Anterior cingulate cortex (tissue), 58 donors: ENCODE measurements at places on chromosomes 16 and 17.

- peak; percentile 53 for DNase-seq
Observed at GRCh38 chr17:68290955-68291835, at the start of the genes ARSG and SLC16A6. ARSG (plus strand) TSS chr17:68291495; CDS start chr17:68307494, 15,999 bp downstream. SLC16A6 (minus strand) TSS chr17:68291127; CDS start chr17:68278320, 12,807 bp downstream.

- no peak for DNase-seq
Observed at GRCh38 chr16:55285586-55285985, 38.4 kb upstream of the IRX6 start.

DNA sequence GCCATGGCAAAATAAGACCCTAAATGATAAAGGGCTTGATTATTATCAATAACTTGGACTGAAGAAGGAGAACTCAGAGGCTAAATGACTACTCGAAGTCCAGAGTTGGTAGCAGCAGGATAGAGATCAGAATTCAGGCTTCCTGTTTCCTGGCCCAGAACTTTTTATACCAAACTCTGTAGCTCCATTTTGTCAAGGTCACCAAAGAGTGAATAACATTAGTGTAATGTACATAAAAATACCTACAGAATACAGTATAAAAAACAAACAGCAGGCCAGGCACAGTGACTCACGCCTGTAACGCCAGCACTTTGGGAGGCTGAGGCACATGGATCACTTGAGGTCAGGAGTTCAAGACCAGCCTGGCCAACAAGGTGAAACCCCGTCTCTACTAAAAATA lies 79.0 kb downstream of the ARHGAP17 start:
- DNase-seq = no peak

GRCh38 chr17:27733773-27734172 lies 66.6 kb downstream of the NOS2 start:
- DNase-seq = no peak

DNA sequence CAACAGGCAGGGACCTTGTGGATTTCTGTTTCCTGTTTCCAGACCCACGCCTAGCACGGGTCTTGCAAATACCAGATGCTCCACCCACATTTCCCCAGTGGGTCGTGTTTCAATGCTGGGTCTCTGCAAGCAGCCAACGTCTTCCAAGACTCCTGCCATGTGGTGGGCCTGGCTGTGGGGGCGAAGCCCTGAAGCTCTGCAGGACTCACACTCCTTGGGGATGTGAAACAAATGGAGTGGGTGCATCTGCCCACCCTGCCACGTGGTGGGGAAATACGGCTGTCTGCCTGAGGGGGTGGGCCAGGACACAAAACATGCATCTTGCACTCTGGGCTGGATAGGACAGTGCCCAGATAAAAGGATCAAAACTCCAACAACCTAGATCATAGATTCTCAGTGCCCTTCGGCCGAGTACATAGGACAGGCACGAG lies 32.6 kb downstream of the FA2H start:
- DNase-seq = no peak

DNA sequence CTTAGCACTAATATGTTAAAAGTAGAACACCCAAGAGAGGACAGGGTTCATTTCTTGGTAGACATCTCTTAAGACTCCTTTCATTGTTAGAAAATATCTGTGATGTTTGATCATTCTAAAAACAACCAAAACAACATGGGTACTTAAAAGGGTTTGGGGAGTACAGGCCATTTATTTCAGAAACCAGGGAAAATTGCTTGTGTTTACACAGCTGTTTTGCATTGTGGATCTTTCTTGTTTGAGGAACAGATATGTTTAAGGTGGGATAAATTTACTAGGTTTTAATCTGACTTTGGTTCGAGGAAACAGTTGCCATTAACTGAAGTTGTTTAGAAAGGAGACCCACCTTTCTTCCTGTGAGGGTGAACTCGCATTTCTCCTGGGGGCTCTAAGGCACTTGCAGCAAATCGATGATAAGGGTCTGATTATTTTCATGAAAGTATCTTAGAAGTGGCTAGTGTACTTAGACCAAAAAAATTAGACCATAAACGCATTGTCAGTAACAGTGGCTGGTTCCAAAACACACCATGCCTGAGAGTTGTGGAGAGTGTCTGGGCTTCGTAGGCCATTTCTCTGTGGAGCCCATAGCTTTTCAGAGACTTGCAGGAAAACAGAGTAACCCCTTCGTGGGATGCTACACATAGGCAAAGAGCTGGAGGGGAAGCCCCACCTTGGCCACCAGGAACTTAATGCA lies 17.6 kb downstream of the CLUAP1 start:
- no peak for DNase-seq

DNA sequence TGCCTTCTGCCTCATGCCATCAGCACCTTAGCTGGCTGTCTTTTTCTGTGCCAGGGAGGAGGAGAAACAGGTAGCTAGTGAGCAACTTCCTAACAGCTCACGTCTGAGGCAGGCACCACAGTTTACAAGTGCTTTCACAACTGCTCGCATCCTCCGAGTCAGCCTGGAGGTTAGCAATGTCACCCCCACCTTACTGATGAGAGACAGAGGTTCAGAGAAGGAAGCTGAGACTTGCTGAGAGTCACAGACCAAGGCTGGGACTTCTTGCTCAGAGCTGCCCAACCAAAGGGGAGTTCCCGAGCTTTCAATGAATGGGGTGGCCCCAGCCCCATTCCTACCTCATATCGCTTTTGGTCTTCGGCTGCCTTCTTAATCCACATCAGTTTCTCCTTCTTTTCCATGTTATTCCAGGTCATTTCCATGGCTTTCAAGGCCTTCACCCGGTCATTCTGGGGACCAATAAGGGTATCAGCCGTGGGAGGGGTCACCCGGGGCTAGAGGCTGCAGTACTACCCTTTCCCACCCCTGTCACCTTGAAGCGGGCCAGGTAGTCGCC lies 9.6 kb downstream of the UBTF start:
- DNase-seq = no peak

DNA sequence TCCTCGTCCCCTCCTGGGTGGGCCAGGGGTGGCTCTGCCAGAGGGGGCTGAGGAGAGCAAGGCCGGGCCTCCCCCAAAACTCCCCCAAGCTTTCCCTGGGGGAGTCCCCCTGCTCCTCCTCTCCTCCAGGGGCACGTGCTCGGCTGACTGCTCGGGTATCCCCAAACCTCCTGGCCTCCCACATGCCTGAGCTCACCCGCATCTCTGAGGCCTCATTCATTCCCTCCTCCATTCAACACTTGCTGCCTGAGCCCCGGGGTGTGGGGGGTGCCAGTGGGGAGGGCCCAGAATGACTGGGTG lies 83.1 kb downstream of the RTN4RL1 start:
- no peak for DNase-seq

- DNase-seq = no peak
Observed at GRCh38 chr17:67862614-67863217, 37.4 kb downstream of the BPTF start.

DNA sequence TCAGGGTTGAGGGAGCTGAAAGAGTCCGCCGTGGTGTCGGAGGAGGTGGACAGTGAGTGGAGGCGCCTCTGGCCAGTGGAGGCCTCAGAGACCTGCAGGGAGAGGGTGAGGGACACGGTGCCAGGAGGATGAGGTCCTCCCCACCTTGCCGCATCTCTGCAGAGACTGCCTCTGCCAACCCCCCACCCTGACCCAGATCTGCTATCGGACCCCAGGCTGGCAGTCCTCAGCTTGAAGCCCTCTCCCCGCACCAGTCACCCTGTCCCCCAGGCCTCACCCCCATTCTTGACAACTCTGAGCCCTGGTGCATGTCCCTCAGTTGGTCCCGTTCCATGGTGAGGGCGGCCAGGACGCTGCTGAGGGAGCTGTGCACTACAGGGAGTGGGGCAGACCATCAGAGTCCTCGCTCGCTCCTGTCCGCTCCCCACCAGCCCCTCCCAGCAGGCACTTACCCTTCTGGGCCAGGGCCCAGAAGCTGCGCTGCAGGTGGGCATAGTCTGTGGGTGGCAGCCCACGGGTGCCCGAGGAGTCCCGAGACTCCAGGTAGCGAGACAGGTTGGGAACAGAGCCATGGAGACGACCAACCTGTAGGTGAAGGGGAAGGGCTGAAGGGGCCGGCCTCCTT lies 5.4 kb downstream of the OSBPL7 start:
- no peak for DNase-seq

DNA sequence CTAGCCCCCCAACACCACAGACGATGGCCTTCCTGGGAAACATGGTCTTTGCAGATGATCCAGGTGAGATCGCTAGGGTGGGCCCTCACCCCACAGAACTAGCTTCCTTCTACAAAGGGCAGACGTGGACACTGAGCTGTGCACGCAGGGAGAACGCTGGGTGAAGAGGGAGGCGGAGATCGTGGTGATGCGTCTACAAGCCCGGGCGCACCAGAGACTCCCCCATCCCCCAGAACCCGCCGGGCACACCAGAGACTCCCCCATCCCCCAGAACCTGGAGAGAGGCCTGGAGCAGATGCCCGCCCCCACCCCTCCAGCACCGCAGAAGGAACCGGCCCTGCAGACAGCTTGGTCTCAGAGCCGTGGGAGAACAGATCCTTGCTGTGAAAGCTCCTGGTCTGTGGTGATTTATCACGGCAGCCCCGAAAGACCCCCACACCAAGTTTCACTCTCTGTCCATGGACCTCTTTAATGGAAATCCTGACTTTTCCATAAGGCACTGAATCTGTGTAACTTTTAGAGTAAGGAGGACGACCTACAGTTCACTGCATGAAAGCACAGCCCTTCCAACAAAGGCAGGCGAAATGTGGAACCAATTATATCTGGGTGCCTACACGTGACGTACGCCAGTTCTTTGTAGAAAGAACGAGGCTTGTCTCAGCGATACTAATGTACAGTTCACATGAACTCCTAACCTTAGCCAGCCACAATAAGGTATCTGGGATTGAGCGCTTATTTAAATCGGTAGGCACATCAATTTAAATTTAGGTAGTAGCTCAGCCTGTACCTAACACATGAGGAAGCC lies 88.5 kb downstream of the ANKRD11 start:
- no peak for DNase-seq

DNA sequence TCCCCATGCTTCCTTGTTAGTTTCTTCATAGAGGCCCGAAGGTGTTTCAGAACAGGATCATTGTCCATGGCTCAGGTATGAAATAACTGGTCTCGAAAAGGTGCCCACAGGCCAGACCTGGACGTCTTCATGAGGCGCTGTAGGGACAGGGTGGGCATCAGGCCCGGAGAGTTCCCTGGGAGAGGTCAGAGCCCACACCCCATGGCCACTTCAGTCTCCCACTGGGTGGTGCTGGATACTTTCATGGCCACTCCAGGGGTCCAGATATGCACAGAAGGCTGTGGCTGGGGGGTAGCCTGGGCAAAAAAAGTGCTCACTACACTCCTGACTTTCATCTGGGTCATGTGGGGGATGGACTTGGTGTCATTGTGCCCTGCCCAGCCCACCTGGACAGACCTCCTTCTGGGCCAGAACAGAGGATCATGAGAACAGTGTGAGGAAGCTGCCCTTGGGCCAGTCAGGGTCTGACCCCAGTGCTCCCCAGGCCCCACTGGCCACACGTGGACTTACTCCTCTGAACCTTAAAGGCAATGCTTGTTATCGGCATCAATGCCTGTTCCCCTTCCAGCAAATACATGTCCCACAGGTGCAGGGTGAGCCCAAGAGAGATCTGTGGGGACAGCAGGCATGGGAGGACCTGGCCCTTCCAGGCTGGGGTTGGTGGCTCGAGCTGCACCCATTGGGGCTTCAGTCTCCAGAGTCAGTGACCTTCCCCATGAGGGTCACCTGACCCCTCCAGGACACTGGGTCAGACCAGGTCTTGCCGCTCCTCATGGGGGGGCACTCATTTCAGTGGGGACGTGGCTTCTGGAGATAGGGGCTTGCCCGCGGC lies 36.9 kb downstream of the LGALS9 start:
- DNase-seq = no peak

GRCh38 chr17:58176200-58176599 lies 9.4 kb downstream of the OR4D2 start:
- DNase-seq = no peak

GRCh38 chr17:15479703-15480102 lies 12.3 kb upstream of the CDRT4 start:
- no peak for DNase-seq

GRCh38 chr16:70437582-70438557 lies 1.0 kb downstream of the ST3GAL2 start:
- no peak for DNase-seq

DNA sequence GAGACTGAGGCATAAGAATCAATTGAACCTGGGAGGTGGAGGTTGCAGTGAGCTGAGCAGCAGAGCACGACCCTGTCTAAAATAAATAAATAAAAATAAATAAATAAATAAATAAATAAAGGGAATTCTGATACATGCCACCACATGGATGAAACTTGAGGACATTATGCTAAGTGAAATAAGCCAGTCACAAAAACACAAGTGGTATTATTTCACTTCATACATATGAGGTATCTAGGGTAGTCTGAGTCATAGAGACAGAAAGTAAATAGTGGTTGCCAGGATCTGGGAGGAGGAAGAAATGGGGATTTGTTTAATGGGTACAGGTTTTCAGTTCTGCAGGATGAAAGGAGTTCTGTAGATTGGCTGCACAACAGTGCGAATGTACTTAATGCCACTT lies 16.3 kb downstream of the PIPOX start:
- no peak for DNase-seq

- DNase-seq = no peak
Observed at GRCh38 chr17:78857266-78857665, 16.7 kb upstream of the USP36 start.

DNA sequence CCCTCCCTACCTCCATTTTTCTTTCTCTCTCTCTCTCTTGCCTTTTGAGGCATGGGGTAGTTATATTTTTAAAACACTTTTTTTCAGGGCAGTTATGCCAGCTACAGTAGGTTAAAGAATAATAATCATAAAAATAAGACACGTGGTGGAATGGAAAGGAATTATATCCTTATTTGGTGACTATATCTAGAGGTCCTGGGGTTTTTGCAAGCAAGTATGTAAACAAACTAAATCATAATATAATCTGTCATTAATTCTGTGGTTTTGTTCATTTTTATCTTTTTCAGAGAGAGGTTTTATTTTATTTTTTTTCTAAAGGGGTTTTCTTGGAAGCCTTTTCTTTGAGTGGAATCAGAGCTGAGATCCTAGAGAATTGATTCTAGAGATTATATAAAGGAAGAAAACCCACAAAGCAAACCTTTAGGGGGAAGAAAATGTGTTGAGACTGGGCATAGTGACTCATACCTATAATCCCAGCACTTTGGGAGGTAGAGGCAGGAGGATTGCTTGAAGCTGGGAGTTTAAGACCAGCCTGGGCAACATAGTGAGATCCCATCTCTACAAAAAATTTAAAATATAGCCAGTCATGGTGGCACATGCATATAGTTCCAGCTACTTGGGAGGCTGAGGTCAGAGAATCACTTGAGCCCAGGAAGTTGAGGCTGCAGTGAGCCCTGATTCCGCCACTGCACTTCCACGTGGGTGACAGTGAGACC lies 53.2 kb downstream of the NQO1 start:
- no peak for DNase-seq

DNA sequence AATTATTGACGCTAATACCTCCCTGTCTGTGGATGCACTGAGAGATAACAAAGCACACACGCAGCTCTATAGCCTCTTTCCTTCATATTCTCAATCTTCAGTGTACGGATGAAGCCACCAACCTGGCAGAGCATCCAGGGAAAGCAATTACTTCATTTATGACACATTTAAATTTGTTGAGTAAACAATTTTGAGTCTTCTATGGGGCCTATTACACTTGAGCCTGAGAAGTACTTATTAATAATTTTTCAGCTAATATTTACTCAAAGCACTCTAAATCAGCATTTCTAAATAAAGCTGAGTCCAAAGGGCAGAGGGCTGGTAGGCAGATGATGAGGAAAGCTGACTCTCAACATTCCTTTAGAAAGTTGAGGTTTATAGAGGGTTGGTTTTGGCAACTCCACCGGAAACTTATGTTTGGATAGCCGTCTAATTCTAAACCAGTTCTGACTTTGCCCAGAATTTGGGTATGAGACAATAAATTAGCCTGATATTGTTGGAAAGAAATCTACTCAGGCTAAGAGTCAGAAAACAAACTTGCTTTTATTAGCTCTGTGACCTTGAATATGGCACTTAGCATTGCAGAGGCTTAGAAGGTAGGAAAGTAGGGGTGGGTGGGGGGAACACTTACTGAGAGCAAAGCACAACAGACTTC lies 643.5 kb downstream of the CDH11 start:
- DNase-seq = no peak
